SIG-M5 (cell line): ENCODE measurements at places on chromosomes 2 and 18.
A peak's percentile ranks its signal among the peaks of the same experiment; 100 is the strongest.

GRCh38 chr2:213923543-213923942 lies 487.3 kb upstream of the VWC2L start:
- DNase-seq = no peak

- DNase-seq = no peak
These were observed 496.7 kb upstream of the MYT1L start for GRCh38 chr2:2827761-2828221.

- DNase-seq = peak; percentile 67
These were observed 14.1 kb downstream of the TLK1 start for GRCh38 chr2:171146633-171147032.

- no peak for DNase-seq
These were observed 21.0 kb downstream of the HJURP start for GRCh38 chr2:233833345-233833744.

DNA sequence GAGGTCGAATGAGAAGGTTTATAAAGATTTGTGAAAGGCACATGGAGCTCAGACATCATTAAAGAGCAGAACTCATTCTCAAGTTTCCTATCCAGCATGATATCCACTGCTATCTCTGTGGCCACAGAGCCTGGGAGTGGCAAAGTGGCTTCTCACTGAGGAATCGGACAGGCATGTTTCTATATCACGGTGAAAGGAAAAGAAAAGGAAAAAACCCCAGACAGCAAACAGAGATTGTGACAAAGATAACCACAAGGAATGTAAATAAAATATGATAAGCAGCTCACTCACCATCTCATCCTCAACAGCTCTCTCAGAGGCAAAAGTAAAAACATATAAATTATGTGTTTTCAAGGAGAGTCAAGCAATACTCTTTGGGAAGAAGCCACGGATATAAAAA lies 2.5 kb downstream of the PID1 start:
- no peak for DNase-seq

DNA sequence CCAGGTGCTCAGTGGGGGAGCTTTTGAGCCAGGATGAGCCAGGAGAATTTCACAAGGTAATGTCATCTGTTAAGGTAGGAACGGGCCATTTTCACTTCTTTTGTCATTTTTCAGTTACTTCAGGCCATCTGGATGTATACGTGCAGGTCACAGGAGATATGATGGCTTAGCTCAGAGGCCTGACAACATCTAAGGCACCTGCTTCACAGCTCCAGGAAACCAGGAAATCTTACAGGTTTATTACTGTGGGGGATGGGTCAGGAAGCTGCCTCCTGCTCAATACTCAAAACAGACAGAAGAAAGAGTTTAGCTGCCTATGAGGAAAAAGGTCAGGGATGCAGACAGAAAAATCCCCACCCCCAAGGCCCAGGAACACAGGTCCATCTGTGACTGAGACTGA lies 364.3 kb upstream of the LRP1B start:
- DNase-seq = no peak

DNA sequence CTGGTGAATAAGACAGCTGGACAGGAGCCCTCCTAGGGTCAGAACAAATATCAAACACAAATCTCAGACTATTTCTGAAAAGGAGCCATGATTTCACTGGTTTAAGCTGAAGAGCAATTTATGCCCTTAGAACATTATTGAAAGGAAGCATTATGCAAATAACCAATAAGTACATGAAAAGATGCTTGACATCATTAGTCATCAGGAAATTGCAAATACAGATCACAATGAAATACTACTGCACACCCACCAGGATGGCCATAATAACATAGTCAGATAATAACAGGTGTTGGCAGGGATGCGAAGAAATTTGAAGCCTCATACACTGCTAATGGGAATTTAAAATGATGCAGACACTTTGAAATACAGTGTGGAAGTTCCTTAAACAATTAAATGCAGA lies 176.4 kb upstream of the RAB6C start:
- DNase-seq = no peak

DNA sequence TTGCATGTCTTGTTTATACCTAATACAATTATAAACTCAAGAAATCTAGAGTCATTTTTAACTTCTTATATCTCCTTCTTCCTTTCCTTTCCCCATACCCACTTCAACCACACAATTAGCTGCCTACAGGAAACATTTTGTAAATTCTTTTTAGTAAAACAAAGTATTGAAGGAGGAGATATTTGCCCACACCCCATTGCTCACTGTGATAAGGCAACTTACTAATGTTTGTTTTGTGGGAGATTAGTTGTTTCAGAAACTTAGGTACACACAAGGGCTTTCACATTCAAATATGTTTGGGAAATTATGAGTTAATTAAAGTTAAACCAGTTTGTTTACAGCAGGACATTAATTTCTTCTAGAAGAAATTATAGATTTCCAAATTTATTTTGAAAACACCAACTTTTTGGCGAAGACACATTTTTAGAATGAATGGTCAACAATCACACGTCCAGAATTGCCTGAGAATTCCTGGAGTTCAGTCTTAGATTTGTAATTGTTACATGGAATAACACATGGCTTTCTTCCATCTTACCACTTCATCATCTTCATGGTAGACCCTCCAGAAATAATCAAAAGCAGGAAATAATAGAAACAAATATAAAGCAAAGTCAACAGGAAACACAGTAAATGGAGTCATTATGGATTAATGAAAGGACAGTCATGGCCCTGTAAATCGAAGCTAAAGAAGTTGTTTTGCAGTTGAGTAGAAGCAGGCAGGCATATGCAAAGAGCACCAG lies 62.5 kb upstream of the RAB27B start:
- DNase-seq = no peak

DNA sequence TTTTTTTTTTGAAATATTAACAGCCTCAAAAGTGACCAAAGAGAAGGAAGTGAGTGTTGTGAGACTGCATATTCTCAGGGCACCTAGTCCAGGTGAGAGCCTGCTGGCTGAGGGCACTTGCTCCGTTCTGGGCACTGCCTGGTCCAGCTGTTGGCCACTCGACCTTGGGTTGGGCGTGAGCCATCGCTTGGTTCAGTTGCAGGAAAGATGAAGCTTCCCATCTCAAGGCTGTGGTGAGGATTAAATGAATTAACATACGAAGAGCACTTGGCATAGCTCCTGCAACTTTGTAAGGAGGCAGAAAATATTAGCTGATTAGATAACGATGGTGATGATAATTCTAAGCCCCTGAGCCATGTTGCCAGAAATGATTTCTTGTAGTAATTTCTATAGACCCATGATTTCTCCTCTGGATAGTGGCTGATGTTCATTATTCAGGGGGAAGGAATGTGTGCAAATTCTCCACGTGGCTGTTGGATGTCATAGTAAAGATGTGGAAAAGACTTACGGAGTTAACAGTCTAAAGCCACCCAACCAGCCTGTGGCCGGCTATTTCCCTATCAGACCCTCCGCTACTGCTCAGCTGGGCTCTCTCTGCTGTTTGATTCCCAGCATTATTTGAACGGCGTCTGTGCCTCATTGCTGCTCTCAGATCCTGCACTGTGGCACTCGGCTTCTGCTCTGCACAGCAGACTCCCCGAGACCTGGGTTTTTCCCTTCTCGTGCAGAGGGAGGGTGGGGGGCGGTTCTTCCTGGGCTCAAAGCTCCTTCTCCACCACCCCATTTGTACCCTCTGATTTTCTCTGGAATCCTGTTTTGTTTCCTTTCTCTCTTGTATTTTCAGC lies 221.1 kb downstream of the GALR1 start:
- DNase-seq = no peak

- no peak for DNase-seq
These were observed 67.8 kb upstream of the SLC4A10 start for GRCh38 chr2:161556440-161556839.

GRCh38 chr2:79788952-79789651 lies 276.3 kb downstream of the CTNNA2 start:
- no peak for DNase-seq

DNA sequence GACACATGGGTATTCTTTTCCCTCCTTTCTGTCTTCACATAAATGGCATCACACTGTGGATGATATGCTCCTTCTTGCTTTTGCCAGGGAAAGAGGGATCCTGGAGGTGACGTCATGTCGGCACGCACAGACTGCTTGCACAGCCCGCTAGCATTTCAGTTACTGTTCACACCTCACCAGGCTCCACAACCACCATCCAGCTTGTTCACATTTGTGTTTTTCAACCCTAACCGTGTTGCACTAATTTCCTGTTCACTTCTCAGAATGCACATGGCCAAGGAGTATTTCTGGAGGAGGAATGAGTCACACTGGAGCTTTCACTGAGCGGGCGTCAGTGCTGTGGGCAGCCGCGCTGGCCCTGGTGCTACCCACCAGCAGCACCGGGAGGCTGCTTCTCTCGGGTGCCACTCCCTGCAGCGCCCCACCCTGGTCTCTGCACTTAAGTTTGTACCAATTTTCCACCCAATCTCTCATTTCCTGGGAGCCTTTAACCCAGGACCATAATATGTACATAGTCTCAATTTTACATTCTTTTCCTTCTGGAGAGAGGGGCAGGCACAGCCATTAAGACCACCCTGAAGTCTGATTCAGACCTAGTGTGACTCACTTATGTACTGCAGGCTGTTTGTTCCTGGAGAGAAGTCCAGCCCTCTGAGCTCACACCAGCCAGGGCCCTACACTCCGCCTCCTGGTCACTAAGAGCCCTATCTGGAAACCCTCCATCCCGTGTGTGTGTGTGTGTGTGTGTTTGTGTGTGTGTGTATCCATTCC lies 65.1 kb downstream of the MBP start:
- peak; percentile 8 for DNase-seq

- DNase-seq = no peak
These were observed 24.2 kb upstream of the RHOB start for GRCh38 chr2:20422402-20423271.

- DNase-seq = no peak
These were observed 282.4 kb upstream of the SLC14A2 start for GRCh38 chr18:45332871-45333270.

DNA sequence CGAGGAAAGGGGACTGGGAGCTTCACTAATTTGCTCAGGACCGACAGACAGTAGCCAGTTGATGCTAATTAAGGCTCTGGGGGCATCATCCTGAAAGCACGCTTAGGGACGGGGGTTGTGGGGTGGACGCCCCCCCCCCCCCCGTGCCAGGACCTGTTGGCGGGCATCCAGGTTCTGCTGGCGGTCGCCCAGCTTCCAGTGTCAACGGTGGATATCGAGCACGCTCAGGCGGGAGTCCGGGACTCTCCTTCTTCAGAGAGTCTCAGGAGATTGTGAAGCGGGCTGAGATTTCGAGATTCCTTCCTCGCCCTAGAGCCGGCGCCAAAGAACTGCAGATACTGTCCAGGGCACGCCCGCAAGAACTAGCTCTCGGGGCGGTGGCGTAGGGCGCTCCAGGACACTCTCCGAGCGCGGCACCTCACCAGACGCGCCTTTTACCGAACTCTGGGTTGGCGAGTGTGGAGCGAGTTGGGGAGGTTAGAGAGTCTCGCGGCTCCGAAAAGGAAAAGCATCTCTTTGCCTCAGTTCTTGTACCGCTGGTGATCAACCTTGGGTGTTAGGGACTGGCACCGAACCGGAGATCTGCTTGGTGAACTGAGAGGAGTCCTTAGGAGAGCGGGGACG lies 5.6 kb downstream of the RAX start:
- DNase-seq = no peak

DNA sequence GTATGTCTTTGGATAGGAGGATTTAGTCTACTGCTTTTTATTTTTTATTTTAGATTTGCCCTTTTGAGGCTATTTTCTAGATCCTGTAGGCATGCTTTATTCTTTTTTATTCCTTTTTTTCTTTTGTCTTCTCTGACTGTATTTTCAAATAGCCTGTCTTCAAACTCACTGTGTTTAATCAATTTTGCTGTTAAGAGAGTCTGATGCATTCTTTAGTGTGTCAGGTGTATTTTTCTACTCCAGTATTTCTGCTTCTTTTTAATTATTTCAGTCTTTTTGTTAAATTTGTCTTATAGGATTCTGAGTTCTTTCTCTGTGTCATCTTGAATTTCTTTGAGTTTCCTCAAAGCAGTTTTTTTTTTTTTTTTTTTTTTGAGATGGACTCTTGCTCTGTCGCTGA lies 113.5 kb downstream of the NAT8 start:
- no peak for DNase-seq

- DNase-seq = no peak
These were observed 268.3 kb downstream of the PTH2R start for GRCh38 chr2:208674919-208675318.

DNA sequence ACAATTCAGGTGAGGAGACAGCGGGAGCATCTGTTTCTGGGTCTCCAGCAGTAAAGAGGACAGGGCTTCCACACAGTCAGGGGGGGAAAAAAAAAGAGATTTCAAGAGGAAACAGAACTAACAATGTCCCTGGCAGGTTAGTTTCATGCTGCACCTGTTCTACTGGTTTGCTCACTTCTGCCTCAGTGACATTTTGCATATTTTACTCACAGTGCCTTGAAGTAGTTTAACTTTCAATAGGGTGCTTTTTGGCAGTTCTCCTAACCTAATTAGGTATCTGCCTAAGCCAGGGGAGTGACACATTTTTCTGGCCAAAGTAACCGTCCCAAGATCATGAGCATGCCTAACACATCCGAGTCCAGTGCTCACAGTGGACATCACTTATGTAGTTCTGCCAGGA lies 109.0 kb upstream of the ALK start:
- no peak for DNase-seq

- no peak for DNase-seq
These were observed 142.6 kb downstream of the SETBP1 start for GRCh38 chr18:44823286-44823685.

DNA sequence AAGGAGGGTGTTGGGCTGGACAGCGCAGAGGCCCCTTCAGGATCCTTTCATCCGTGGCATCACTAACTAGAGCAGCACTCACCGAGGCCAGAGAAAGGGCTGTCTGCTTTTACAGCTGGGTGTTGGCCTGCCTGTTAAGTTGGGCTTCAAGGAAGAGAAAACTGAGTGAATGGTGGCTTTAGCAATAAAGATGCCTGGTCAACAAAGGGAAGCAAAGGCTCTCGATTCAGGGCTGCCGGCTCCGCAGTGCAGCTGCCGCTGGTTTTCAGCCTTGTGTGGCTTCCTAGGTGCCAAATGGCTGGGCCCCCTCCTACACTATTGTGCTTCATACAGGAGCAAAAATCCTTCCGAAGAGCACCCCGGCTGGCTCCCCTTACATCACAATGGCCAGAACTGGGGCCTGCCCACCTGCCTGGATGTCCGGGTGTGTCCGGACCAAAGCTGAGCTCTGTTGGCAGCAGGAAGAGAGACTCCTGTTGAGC lies 61.0 kb upstream of the GPR45 start:
- no peak for DNase-seq

DNA sequence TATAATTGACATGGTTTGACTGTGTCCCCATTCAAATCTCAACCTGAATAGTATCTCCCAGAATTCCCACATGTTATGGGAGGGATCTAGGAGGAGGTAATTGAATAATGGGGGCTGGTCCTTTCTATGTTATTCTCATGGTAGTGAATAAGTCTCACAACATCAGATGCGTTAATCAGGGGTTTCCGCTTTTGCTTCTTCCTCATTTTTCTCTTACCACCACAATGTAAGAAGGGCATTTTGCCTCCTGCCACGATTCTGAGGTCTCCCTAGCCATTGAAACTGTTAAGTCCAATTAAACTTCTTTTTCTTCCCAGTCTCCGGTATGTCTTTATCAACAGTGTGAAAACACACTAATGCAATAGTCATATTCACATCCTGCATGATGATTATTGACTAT lies 1073.3 kb upstream of the CDH2 start:
- no peak for DNase-seq

GRCh38 chr18:79252904-79253633 lies 142.7 kb upstream of the NFATC1 start:
- no peak for DNase-seq

GRCh38 chr2:79935046-79935732 lies 369.4 kb downstream of the LRRTM1 start:
- no peak for DNase-seq

GRCh38 chr2:186716004-186716403 lies 22.1 kb downstream of the FAM171B start:
- no peak for DNase-seq

GRCh38 chr2:184370954-184371353 lies 227.4 kb upstream of the ZNF804A start:
- no peak for DNase-seq
